T-helper 9 cell (primary cell): ENCODE measurements at places on chromosomes 2 and 18.

- DNase-seq: no peak
Measured at GRCh38 chr2:70977605-70978205, 725 bp upstream of the ANKRD53 start.

DNA sequence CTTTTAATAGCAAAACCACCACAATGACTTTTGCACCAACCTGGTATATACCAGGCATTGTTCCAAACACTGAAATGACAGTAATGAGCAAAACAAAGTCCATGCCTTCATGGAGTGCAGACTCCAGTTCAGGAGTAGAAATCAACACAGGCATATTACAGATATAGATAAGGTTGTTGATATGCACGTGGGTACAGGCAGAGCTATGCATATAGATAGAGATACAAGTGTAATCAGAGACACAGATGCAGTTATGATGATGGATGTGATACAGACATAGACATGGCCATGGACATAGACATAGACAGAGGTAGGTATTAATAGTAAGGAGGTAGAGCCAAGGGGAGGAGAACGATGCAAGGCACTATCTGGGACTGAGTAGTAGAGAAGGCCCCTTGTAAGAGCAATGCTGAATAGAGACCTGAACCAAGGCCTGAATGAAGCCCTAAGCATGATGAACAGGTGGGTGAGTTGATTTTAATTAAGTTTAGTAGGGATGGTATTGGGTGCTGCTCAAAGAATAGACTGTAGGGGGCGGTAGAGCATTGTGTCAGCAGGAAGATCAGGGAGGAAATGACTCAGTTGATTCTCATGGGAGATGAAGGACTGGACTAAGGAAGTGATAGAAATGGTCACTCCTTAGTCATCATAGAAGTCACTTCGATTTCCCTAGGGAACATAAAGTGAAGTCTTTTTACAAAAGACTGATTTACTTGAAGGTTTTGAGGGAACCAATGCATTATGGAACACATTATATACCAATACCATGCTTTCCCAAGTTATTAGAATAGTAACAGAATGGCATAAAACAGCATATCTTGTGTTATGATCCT lies 39.4 kb downstream of the CMPK2 start:
- peak; percentile 23 for DNase-seq

GRCh38 chr2:236507393-236508085 lies 62.1 kb upstream of the ACKR3 start:
- DNase-seq: peak; percentile 27

GRCh38 chr2:151481744-151482143 lies 72.0 kb downstream of the RIF1 start:
- no peak for DNase-seq

DNA sequence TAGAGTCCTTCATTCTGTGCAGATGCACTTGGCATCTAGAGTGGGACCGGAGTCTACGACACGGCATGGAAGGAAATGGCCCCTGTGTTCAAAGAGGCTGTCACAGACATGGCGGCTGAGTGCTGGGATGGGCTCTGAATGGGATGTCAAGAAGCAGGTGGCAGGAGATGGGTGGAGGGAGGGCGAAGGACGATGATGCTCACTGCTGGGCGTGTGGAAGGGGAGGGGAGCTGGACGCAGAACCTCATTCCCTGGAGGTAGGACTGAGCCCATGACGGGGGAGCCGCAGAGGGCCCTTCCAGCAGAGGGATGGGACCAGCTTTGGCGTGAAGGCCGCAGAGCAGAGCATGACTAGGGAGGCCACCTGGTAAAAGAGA lies 18.8 kb upstream of the ALPI start:
- DNase-seq: no peak

- no peak for DNase-seq
Measured at GRCh38 chr2:223538920-223539440, 63.2 kb downstream of the SCG2 start.

GRCh38 chr18:36695806-36696205 lies 133.0 kb downstream of the TPGS2 start:
- no peak for DNase-seq

- no peak for DNase-seq
Measured at GRCh38 chr18:2900684-2901422, 54.0 kb downstream of the EMILIN2 start.

- DNase-seq: no peak
Measured at GRCh38 chr18:70981400-70982140, 692.7 kb downstream of the SOCS6 start.

- DNase-seq: no peak
Measured at GRCh38 chr18:26206488-26206887, 19.8 kb upstream of the TAF4B start.

- DNase-seq: no peak
Measured at GRCh38 chr2:121783180-121783579, 27.7 kb downstream of the TSN start.

DNA sequence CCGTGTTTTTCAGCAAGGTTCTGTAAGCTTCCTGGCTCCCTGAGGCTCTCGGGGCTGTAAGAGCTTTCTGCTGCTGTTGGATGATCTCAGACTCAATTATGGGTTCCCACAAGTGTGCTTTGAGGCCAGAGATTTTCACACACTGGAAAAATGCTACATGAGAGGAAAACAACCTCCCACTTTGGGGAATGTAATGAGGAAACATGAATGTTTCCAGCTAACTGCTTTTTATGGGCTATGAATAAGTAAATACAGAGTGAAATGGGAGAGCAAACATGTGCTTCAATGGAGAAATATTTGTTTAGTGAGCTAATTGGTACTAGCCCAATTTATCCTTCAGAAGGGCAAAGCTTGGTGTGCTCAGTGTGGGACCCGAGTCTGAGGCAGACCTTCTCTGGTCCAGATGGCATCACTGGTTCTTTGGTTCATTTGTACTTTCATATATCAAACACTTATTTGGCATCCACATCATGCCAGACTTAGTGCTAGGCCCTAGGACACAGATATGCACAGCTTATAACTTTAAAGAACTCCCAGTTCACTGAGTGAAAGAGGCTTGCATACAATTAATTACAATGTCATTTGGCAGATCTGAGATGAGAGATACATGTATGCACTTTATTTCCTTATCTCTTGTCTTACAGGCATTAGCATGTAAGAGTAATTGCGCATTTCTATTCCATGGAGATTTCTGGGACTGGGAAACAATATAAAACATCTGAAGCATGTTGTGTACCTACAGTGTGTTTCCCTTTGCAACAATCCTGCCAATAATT lies 248.8 kb downstream of the RDH14 start:
- DNase-seq: no peak

GRCh38 chr18:38993342-38993741 lies 1427.7 kb upstream of the CELF4 start:
- no peak for DNase-seq

DNA sequence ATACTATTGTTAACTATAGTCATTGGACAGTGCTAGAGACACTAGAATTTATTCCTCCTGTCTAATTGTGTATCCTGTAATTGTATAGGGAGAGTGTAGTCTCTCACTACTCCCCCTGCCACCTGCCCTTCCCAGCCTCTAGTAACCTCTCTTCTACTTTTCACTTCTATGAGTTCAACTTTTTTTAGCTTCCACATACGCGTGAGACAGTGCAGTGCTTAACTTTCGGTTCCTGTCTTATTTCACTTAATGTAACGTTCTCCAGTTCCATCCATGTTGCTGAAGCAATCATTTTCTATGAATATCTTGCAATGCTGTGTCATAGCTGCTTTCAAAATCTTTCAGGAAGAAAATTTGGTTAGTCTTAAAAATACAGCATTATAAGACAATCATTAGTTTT lies 22.8 kb upstream of the RUFY4 start:
- DNase-seq: no peak
